Mucosa of descending colon (tissue), 3 donors: ENCODE measurements at places on chromosomes 5 and 9. TPM values are rescaled to one million over a fixed set of nuclear protein-coding genes. Genes with fewer than 3 reads are reported as not detected.

NFIB gene
- total RNA-seq = 62.6 TPM

NR4A3 gene
- total RNA-seq = 25.0 TPM

PCDHGA11 gene
- 5.6 TPM for total RNA-seq

SEMA6A gene
- 106 TPM for total RNA-seq

MATR3 gene
- 112 TPM for total RNA-seq

TMEM174 gene
- total RNA-seq = not detected

OLFML2A gene
- total RNA-seq = 2.8 TPM

PAX5 gene
- total RNA-seq = not detected

TRPM3 gene
- 0.55 TPM for total RNA-seq

PCA3 gene
- total RNA-seq = 0.38 TPM
